ENCODE measurements at places on chromosomes 2 and 18.

DNA sequence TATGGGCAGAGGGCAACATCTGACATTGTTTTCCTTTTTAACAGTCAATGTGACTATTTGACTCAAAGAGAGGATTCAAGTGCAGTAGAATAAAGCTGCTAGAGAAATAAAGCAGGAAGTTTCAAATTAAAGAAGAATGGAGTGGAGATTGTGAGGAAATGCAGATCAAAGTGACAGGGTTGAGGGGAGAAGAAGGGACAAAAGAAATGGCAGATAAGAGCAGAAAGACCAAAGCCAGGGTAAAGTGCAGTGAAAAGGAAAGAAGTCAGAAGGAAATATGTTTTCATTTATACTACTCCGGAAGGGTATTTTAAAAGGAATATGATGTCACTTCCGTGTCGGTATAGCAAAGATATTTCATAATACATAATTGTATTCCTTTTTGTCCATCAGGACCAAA lies 297.5 kb upstream of the CRIM1 start:
- no peak for DNase-seq

DNA sequence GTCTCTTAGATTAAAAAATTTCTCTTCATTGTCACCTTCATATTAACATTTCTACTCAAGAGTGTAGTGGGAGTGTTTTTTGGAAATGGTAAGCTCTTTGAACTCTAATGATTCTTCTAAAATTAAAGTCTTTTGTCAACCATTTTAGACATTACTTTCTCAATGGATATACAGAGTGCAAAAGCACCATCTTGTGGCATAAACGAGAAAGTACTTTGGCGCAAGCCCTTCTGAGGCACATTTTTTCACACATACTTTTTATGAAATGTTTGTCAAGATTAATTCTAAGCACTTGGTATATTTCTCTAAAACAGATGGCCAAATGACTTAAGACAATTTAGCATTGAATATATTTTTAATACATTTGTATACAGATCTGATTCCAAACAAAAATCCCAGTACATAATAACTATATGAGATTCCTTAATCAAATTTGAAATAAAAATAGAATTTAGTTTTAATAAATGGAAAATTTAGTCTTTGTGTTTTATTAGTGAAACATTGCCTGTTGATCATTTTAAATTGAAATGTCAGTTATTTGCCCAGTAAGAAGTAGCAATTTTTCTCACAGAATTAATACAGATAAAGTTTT lies 63.3 kb upstream of the GALNT5 start:
- DNase-seq: no peak

GRCh38 chr18:6363216-6363615 lies 51.5 kb downstream of the L3MBTL4 start:
- DNase-seq: no peak

DNA sequence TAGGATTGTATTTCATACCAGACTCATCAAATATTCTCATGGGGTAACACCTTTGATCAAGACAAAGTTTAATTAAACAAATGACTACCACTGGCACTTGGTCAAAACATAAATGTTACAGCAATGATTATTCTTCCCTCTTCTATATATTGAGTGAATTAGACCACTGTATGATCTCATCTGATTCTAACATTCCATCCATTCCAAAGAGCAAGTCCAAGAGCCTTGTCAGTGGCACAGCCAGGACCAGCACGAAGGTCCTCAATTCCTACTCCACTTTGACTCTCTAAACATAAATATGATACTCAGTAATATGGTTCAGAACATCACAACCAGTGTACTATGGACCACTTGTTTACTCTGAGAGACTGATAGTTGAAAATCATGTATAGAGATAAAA lies 86.4 kb downstream of the AP1S3 start:
- no peak for DNase-seq

GRCh38 chr18:51154431-51155063 lies 42.9 kb downstream of the MEX3C start:
- no peak for DNase-seq

DNA sequence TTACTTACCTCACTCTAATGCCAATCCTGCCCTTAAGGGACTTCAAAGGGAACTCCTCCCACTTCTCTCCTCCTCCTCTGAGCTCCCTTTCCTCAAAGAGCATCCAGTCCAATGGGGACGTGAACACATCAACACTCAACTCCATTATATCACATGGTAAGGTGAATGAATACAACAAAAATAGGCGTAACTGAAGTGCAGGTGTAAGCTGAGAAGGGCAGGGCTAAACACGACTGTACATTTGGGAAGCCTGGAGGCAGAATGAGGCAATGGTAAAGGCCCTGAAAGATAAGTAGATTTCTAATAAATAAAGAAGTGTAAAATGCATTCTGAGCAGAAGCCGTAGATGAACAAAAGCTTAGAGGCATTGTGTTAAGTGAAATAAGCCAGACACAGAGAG lies 226.1 kb upstream of the TRIB2 start:
- DNase-seq: no peak

Measured in stimulated activated CD4-positive, alpha-beta T cell treated with anti-CD3 and anti-CD28 coated beads, Interleukin-2, amount 100 ng/mL, for 24 hours (primary cell).